ENCODE measurements at places on chromosomes 1 and 21.

DNA sequence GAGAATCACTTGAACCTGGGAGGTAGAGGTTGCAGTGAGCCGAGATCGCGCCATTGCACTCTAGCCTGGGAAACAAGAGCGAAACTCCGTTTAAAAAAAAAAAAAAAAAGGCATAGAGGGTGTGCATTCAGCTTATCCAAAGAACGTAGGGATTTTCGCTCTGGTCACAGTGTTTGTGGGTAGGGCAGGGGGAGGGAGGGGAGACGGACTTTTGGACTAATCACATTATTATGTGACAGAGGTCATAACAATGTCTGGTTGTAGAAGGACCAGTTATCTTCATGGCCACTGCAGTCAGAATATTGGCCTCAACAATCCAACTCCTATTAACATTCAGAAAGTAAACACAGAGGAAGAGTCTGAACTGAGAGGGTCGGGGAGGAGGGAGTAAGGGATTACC is 25.7 kb downstream of the RHOU start:
- no peak for DNase-seq

DNA sequence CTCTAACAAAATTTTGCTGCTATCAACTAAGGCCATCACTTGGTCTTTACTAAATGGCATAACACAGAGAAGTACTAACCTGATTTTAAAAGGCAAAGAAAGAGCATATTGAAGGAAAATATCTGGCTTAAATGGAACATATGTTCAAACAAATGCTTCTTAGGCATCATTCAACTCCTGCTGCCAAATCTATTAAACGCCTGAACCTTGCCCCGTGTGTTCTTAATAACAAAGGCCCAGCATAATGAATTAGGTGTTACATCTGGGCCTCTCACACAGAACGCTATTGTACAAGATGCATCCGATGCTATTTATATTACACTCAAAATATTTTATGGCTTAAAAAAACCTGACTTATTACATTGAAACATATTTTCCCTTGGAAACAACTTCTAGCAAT is 48.4 kb downstream of the B3GALNT2 start:
- no peak for DNase-seq

DNA sequence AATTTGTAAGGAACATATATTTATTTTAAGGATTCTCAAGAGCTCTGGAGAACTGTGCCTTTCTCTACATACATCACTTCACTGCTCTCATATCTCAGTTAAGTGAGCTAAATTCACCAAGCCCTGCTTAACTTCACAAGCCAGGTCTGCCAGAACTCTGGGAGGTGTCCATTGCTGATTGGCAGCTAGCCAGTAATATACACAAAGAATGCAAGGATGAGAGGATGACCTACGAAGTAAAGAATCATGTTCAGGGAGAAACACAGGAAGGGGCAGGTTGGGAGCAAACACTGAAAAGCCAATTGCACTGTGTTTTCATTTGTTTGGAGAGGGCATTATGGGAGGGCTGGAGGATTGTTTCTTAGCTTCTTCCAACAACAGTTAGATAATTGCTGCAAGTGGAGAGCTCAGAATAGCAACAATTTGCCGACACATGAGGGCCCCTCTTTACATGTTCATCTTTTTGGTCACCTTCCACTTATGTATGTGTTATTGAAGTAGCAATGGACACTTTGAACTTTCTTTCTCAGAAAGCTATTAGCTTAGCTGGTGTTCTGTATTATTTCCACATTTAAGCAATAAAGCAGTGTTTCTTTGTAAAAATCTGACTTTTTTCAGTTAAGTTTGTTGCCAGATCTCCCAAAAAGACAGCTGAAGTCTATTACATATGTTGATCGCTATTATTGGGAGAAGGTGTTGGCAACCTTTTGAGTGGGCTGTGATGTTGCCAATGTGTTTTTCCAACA is 254.8 kb downstream of the LTN1 start:
- no peak for DNase-seq

DNA sequence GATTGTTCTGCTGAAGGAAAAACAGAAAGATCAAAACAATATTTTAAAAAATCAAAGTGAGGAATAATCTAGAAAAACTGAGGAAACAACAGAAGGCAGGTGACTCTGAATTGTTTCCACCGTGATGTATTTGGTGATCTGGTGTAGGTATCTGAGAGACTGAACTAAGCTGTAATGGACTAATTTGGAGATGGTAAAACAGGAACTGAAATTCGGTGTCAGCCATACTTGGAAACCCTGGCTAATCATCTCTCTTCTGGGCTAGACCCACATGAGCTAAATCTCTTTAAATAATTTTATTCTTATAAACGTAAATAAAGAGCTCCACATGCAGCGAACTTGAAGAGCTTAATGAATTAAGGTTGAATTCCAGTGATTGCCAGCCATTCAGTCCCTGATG is 1226.1 kb downstream of the NCAM2 start:
- DNase-seq = no peak

DNA sequence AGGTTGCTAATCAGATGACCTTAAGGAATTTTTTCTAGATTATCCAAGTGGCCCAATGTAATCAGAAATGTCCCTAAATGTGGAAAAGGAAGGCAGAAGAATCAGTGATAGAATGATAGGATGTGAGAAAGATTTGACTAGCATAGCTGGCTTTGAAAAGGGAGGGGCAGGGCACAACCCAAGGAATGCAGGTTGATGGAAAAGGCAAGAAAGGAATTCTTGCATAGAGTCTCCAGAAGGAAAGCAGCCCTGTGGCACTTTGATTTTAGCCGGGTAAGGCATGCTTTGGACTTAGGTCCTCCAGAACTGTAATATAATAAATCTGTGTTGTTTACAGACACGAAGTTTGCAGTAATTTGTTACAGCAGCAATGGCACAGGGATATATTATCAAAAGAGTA is 375.7 kb upstream of the B3GALT2 start:
- DNase-seq = no peak

- no peak for DNase-seq
These were observed 42.3 kb upstream of the NHLH2 start for GRCh38 chr1:115882913-115883902.

- no peak for DNase-seq
These were observed 41.9 kb upstream of the MCOLN3 start for GRCh38 chr1:85090225-85090624.

GRCh38 chr21:43800124-43800523 is 10.7 kb downstream of the RRP1 start:
- DNase-seq = no peak

GRCh38 chr1:248590055-248590454 is 7.4 kb downstream of the OR2T10 start:
- no peak for DNase-seq

- no peak for DNase-seq
These were observed at the start of gene PDZK1IP1 for GRCh38 chr1:47189844-47190508. Gene PDZK1IP1, minus strand, starts transcription at chr1:47190036. Its CDS starts 104 bp downstream, at chr1:47189932.

GRCh38 chr1:88935522-88936222 is 44.3 kb upstream of the GTF2B start:
- DNase-seq = peak; percentile 10

DNA sequence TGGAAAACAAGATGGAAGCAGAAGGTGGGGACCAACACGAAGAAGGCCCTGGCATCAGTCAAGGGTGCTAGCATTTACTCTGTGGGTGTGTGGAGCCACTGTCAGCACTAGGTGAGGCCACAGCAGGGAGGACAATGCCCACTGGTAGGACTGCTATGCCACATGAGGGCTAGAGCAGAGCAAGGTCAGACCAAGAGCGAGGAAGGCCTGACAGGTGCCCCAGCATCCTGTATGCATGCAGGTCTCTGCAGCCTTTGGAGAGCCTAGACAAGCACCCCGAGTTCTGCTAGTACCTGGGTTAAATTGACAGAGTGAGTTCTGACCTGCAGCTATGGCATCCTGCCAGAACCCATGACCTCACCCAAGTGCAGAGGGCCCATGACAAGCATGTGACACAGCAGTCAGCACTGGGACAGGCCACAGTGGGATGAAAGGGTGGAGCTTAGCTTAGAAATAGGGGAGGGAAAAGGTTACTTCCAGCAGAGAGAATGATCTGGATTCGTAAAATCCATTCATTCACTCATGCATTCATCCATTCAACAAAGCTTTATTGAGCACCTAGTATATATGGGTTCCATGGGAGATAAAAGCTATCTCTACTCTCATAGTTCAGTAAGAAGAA is 9.0 kb upstream of the CSF1 start:
- DNase-seq = no peak

GRCh38 chr1:8091691-8092090 is 65.6 kb upstream of the ERRFI1 start:
- DNase-seq = no peak

DNA sequence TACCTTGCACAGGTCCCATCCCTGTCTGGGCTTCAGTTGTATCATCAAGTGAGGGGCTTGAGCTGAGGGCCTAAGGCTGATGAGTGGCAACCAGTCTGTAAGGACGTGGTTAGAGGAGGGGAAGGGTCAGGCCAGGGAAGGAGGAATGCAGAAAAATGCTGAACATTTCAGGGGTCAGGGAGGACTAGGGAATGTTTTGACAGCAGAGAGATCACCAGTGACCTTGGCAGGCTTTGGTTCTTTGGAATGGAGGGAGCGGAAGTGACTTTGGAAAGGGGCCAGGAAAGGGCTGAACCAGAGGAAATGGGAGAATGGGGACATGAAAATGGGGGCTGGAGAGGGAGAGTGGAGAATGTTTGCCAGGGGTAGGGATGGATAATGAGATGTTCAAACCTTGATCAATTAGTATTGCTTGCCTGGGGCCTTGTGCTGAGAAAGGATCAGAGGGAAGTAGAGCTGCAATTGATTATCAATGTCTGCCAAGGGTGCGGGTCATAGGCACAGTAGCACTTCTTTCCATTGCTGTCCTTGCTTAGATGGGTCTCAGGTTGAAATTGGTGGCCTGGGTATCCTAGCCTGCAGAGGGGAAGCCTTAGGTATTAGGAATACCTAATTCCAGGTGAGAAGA is 7.4 kb downstream of the LDLRAP1 start:
- DNase-seq = no peak

DNA sequence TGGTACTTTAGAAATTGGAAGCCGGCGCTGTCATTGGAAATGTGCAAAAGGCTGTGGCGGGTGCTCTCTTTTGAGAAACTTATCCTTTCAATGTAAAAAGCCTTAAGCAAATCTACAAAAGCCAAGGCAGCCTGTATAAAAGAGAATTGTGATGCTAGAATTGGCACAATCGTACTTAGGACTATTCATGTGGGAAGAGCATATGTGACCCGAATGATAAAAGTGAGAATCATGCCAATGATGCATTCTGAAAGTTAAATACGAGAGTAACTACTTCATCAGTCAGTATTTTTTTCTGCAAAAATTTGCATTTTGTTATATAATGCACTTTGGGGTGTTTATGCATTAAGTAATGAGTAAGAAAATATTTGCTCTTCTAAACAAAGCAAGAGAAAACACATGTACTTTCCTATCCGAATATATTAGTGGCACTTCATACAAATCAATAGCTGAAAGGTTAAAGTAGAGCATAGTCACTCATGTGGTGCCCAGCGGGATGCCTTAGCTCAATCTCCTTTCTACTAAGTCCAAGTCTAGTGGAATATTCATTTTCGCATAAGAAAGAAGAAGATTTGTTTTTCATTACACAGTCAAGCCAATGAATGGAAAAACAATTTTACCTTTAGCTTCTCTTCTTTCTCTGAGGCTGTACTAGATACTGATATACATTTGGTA is 1256.6 kb upstream of the B3GALT2 start:
- DNase-seq = no peak

DNA sequence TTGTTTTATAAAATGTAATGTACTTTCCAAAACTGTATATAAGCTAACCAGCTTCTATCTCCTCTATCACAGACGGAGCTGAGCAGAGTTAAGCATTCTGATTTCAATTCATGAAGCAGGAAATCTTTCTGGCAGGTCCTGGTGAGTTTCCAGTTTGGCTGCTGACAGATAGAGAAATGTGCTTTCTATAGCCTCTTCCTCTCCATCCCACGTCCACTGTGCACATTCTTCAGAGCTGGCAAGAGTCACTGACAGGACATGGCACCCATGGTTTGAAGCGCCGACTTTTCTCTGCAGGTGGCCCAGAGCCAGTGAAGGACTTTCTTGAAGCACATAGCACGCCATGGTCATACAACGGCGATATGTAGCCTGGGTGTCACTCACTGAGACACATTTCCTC is 52.3 kb upstream of the POU2F1 start:
- no peak for DNase-seq

DNA sequence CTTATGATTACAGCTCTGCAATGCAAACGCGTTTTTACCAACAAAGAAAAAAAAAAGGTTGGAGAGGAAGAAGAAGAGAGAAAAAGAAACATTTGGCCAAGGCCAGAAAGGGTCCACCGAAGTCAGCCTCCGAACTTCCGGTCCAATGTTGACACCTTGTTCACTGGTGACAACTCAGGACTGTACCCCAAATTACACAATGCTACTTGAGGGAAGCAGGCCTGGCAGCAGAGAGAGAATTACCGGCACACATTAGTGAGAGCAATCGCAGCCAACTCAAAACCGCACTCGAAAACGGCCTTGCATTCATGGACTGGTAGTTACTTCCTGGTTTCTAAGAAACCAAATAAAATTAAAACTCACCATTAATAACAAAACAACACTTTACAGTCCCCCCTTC is 652.5 kb downstream of the KIF26B start:
- no peak for DNase-seq
